ENCODE measurements at places on chromosomes 3 and 15. TPM values are rescaled to one million over a fixed set of nuclear protein-coding genes. Genes with fewer than 3 reads are reported as not detected.

Gene KPNA4
- total RNA-seq = 30.7 TPM

Gene LCTL
- total RNA-seq = 1.8 TPM

Gene TRIM42
- not detected for total RNA-seq

Gene RTP1
- total RNA-seq = not detected

Gene LSAMP
- 0.10 TPM for total RNA-seq

Gene LRRC31
- not detected for total RNA-seq

Gene GOLGA8S
- not detected for total RNA-seq

Gene PPCDC
- total RNA-seq = 16.1 TPM

Gene ADAMTSL3
- total RNA-seq = not detected

Gene SEMA5B
- total RNA-seq = not detected

Gene ARPIN
- 8.9 TPM for total RNA-seq

- no peak for DNase-seq
These were observed 34.5 kb upstream of the MAP3K13 start for GRCh38 chr3:185328324-185329004.

GRCh38 chr3:152729906-152730305, 105.0 kb upstream of the P2RY1 start:
- no peak for DNase-seq

- DNase-seq = no peak
These were observed 139.3 kb downstream of the STT3B start for GRCh38 chr3:31671976-31672375.

DNA sequence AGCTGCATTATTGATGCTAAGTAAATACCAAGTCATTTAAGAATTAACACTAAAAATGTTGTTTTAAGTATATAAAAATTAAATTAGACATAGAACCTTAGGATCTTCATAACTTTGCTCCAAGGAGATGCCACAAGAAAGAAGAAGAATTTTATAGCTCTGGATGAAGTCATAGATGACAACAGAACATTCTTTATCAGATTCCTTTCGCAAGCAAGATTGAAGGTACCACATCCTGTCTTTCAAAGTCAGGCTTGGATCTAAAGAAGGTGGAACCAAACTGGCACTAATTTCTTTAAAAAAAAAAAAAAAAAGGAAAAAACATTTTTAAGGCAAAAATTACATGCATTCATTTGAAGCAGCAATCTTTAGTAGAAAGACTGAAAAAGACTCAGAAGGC, 62.5 kb downstream of the POLQ start:
- DNase-seq = peak; percentile 59

DNA sequence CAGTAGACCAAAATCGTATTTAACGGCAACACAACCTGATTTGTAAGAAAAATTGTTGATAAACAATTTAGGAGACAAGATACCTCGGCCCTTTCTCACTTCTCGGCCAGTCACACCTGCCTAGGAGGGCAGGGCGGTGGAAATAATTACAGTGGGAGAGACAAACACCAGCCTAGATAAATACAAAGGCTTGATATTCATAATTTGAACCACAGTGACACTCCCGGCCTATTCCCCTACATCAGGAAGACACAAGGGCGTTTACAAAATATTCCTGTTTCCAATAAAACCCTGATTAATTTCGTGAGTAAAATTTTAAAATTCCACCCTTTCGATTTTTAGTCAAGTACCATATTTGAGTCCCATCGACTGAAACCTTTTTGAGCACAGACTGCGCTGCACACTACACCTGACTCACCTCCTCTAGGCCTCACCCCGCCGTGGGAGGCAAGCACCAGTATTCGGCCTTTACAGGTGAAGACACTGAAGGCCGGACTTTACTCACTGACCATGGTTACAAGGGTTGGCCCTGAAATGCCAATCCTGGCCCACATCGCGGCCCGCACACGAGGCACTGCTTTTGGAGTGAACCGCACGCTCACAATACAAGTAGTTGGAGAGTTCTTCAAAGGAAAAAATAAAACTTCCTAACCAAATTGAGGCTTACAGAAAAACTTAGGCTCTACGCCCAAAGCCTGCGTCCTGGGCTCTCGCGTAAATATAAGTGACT, 794 bp downstream of the ARPP19 start:
- DNase-seq = peak; percentile 29

DNA sequence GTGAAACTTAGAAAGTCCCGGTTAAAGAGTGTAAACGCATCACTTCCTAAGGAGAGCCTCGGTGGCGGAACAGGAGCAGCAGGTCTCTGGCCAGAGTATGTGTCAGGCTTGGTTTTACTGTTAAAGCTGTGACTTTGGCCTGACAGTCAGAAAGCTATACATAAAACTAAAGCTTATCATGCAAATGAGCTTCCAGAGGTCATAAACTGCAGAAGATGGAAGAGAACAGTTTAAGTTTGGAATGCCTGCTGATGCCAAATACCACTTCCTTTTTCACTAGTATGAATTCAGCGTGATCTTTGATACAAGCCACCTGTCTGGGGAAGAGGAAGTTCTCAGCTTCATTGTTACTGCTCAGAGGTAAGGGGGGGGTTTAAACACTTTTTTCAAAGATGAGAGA, 125.1 kb upstream of the CTDSPL start:
- DNase-seq = no peak

GRCh38 chr3:63874769-63875168, 11.1 kb downstream of the ATXN7 start:
- no peak for DNase-seq

GRCh38 chr3:146221276-146221675, 29.6 kb downstream of the PLSCR4 start:
- DNase-seq = no peak

DNA sequence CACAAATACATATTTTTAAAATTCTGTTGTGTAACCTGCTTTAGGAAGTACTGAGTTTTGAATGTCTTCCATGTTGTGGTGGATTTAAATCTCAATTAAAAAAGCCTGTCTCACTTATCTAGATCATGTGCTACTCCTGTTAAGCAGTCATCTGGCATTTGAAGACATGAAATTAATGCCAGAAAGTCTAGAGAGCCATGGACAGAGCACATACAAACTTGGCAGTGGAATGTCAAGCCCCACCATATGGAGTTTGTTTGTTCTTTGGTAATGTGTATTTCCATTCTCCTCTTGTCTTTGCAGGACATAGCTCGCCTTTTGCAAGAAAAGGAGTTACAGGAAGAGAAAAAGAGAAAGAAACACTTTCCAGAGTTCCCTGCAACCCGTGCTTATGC, 39.3 kb upstream of the UTS2B start:
- no peak for DNase-seq

GRCh38 chr3:42839616-42840015, 30.4 kb downstream of the ACKR2 start:
- peak; percentile 57 for DNase-seq

DNA sequence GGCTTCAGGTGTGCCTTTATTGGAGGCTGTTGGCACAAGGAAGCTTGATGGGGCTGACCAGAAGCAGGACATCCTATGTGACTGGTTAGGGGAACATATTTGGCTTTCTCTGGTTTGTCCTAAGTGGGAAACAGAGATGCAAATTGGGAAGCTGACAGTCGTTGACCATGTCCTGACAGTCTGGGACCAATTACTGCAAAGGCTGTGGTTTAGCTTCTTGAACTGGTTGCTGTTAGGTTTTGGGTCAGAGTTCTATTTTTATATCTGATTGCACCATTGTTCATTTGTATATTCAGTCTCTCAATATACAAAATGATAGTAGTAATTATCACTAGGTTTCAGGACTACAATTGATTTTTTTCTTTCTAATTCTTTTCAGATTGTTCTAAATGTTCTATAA, 36.8 kb downstream of the SNTN start:
- DNase-seq = no peak

DNA sequence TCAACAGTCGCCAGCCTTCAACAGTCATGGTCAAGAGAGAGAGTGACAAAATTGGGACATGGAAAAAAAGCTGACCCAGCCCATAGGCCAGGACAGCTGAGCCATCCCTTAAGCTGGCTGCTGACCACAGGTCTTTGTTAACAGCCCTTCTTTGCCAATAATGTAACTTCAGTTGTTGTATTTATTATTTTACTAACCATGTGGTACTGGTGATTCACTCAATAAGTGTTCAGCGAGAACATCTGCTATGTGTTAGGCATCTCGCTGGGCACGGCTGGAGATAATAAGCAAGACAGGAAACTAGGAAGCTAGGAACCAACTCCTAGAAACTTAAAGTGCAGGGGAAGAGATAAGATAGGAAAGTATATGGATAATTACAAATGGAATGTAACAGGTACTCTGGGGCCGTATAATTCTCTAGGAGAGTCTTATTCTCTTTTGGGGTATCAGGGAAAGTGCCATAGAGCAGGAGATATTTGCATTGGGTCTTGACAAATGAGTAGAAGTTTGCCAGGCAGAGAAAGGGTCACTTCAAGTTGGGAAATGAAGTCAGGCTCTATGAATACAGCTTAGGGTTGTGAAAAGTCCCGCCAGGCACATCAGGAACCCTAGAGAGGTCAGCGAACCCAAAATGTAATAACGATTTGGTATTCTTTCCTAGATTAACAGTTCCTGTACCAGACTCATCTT, 84.0 kb upstream of the TRA2B start:
- DNase-seq = peak; percentile 93

DNA sequence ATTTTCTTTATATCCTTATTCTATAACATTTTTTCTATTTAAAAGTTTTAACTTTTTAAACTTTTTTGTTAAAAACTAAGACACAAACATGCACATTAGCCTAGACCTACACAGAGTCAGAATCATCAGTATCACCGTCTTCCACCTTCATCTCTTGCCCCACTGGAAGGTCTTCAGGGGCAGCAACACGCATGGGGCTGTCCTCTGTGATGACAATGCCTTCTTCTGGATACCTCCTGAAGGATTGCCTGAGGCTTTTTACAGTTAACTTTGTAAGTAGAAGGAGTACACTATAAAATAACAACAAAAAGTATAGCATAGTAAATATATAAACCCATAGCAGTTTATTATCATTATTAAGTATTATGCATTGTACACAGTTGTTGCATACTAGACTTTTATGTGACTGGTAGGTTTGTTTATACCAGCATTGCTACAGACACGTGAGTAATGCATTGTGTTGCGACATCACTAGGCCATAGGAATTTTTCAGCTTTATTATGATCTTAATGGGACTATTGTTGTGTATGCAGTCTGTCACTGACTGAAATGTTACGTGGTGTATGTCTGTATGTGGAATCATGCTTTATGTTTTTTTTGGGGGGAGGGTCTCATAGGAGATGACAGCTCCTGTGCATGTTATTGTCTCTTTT, 18.2 kb downstream of the ATP1B3 start:
- DNase-seq = peak; percentile 48

GRCh38 chr15:33985287-33985686, 17.0 kb downstream of the CHRM5 start:
- DNase-seq = peak; percentile 15

GRCh38 chr3:101884776-101885175, 35.5 kb downstream of the NFKBIZ start:
- DNase-seq = no peak

- DNase-seq = no peak
These were observed 1.9 kb upstream of the SEMA6D start for GRCh38 chr15:47715402-47715801.

DNA sequence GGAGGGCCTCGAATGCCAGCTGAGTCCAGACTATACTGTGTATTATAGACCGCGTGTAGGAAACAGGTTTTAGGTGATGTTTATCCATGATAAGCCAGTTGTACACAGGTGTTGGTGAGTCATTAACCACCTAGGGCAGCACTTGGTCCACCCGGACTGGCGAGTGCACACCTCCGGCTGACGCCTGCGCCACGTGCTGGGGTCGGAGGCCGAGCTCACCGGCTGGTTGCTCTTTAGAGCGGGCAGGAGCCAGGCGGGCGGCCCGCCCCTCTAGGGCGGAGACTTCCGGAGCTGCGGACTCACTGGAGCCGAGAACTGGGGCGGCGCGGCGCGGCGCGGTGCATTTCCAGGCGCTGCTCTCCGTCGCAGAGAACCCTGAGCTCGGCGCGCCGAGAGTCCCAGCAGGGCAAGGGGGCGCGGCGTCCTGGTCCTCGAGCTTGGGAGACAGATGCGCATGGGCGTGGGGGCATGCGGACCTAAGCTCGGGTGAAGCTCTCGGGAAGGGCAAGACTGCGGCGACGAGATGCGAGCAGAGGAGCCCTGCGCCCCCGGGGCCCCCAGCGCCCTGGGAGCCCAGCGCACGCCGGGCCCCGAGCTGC, at the start of gene ESYT3:
Gene ESYT3, plus strand, starts transcription at position 341 of the 599 bp plus-strand sequence. Its CDS starts 183 bp downstream, at position 524.
- no peak for DNase-seq

DNA sequence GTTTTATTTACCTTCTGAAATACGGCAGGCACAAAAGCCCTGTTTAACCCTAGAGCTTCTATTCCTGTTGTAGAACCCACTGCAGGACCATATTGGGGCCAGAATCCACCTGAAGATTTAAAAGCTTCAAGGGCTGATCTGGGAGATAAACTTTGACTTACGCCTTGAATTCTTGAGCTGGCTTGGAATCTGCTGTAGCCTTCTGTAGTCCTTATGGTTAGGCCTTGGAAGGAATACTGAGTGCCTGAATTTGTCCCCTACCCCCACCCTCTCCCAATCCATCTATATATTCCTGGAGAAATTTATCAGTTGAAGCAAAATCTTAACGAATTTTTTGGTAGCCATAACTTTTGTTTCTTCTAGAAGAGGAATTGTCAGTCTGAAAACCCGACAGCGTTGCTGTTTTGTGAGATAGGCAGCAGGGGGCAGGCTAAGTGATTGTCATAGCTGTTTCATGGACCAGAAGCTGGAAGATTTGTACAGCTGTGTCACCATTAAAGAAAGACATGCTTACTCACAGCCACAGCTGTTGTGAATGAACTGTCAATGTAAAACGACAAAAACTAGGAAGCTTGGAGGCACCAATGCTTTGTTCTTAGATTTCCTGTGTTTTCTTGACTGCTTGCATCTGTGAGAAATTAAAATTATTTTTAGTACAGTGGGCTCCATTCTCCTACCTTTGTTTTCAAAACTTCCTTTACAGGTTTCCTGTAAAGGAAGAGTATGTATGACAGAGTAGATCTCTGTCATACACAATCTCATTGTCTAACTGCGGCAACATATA, 12.8 kb downstream of the LXN start:
- peak; percentile 82 for DNase-seq
